ENCODE measurements at places on chromosomes 4 and X.

- peak; percentile 63 for DNase-seq
Measured at GRCh38 chr4:176313596-176314336, 6.0 kb upstream of the SPCS3 start.

GRCh38 chr4:53551958-53552357, 39.3 kb downstream of the LNX1 start:
- DNase-seq = no peak

DNA sequence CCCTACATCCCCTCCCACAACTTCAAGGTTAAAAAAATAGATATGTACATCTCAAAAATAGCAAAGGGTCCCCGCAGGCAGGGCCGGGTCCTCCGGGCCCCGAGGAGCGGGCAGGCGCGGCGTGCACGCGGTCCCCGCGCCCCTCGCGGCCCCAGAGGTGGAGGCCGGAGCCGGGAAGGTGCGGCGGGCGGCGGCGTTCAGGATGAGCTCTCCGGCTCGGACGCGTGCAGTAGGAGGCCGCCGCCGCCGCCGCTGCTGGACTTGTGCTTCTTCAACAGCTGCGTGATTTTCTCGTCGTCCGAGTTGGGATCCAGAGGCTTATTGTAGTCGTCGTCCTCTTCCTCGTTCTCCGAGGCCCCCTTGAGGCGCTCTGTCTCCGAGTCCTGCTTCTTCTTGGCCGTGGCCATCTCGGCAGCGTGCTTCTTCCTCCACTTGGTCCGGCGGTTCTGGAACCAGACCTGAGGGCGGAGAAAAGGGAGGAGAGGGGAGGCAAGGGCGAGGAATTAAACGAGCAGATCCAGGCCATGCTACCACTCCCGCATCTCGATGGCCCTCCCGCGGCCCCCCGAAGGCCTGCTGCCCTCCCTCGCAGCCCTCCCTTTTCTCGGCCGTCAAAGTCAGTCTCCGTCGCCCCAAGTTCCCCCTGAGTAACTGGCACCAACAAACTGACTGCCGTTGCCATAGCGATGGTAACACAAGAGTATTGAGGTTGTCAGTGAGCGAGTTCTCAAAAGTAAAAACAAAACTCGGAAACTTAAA, 5.8 kb downstream of the NKX6-1 start:
- peak; percentile 26 for DNase-seq

GRCh38 chrX:51975811-51976210, 82.4 kb downstream of the MAGED1 start:
- no peak for DNase-seq

DNA sequence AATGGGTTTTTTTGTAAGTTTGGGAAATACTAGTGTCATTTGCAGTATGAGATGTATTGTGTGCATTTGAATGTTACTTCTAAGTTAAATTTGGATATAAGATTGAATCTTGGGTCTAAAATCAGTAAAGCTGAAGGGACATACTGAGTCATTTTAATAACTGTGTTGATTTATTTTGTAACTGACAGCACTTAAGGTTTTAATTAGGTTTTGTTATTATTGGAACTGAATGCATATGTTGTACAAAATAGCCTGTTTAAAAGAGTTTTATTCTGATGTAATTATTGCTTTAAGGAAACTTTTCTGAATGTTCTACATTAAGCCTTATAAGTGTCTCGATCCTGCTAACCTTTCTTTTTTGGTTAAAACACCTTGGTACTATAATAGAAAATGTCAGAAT, 396.6 kb downstream of the MAPK10 start:
- DNase-seq = peak; percentile 51

- peak; percentile 97 for DNase-seq
Measured at GRCh38 chr4:140237616-140238350, 83.8 kb upstream of the MAML3 start.

DNA sequence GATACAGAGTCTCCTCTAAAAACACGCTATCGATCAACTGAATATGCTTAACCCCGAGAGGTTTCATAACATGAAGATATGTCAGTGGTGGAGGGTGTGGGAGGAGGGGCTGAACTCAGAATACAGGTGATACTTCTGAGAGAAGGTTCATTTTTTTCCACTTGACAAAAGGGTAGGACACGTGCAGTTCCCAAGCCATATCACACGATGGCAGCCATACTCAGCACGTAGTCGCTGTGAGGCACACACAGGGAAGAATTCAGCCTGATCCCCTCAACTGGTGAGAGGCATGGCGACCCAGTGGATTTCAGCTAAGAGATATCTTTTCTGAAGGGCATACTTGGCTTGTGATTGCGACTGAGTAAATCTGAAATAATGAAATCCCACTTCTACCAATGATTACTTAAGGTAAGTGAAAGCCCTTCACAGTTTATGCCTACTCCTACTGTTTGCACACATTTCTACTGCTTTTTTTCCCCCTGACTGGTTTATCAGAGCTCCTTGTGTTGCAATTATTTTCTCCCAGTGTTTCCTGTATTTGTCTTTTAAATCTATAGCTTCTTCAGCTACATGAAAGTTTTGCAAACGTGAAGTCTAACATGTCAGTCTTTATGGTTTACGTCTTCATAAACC, 133.1 kb downstream of the CORIN start:
- peak; percentile 45 for DNase-seq

DNA sequence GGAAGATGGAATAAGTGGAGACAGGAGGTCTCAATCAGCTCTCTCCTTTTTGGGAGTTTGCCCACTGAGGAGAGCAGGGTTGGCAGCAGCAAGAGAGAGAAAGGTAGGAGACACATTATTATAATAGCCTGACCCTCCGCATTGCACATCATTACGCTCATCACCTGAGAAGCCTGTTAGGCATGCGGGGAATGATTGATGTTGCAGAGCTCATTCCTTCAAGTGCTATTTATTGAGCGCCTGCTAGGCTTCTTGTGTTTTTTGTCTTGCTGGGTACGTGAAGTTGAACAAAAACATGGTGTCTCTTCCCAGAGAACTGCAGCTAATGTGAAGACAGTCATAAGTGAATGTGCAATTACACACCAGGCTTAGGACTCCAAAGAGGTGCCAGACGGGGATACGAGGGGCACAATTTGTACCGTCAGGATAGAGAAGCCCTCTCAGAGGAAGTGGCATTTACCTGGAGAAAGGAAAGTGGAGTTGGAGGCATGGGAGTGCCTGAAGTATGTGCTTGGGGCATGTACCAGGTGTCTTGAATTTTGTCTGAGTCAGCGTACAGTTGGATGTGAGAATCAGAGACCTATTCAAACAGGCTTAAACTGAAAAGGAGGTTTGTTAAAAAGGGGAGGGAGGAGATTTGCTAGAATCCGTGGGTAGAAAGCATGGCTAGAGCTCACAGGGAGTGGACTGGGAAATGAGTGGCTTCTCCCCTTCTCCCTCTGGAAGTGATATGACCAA, 90.2 kb upstream of the SOD3 start:
- DNase-seq = no peak

DNA sequence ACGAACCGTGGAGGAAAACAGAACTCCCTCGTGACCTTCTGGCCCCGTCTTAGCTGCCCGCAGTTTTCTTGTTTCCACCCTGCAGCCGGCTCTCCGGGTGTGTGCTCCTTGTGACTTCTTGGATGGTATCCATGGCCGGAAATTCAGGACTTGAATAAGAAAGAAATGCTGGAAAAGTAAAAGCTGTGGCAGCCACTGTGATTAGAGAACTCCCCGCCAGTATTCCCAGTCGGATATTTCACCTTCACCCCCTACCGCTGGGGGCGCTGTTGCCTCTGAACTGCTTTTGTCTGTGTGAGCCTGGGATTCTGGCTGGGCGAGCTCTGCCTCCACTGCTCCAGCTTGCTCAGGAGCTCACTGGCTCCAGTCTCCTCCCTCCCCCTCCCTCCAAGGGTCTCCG, 41.5 kb upstream of the CYP4V2 start:
- no peak for DNase-seq
